Stimulated activated CD8-positive, alpha-beta memory T cell treated with anti-CD3 and anti-CD28 coated beads, Interleukin-4, amount 100 ng/mL, for 1 hour (primary cell): ENCODE measurements at places on chromosomes 6 and 20.
A peak's percentile ranks its signal among the peaks of the same experiment; 100 is the strongest.

DNA sequence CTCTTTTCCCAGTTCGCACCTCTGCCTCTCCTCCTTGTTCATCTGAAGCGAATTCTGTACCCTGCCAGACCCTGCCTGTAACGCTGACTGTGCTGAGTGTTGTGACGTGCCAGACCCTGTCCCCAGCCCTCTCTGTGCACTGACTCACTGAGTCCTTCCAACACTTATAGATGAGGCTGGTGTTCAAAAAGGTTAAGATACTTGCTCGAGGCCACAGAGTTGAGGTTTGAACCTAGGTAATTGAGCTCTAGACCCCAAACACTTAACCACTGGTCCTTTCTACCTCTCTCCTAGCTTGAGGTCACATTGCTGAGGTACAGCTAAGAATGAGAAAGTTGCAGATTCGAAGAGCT, 45.7 kb upstream of the NEDD9 start:
- DNase-seq, result no peak

GRCh38 chr6:168393126-168393870, 47.7 kb upstream of the SMOC2 start:
- DNase-seq, result no peak

DNA sequence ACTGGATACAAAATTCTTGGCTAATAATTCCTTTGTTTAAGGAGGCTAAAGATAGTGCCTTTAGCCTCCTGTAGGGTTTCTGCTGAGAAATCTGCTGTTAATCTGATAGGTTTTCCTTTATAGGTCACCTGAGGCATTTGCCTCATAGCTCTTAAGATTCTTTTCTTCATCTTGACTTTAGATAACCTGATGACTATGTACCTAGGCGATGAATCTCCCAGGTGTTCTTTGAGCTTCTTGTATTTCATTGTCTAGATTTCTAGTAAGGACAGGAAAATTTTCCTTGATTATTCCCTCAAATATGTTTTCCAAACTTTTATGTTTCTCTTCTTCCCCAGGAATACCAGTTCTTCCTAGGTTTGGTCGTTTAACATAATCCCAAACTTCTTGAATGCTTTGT, 479.4 kb upstream of the MAN1A1 start:
- DNase-seq, result no peak

GRCh38 chr6:42038811-42039408, 11.4 kb upstream of the TAF8 start:
- DNase-seq, result no peak

DNA sequence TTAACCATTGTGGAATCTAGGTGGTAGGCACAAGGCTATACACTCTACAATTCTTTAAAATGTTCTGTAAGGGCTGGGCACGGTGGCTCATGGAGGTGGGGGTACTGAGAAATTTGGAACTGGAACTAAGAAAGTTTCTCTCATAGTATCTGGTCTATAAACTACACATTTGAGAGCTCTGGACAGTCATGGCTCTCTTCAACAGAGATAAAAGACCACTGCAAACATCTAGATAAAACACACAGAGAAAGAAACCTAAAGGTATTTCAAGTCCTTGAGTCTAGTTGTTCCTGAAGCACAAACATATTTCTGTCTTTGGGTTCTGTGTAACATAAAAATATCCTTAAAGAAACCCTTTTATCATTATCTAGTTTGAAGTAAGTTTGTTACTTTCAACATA, 35.2 kb downstream of the ILRUN start:
- DNase-seq, result no peak

DNA sequence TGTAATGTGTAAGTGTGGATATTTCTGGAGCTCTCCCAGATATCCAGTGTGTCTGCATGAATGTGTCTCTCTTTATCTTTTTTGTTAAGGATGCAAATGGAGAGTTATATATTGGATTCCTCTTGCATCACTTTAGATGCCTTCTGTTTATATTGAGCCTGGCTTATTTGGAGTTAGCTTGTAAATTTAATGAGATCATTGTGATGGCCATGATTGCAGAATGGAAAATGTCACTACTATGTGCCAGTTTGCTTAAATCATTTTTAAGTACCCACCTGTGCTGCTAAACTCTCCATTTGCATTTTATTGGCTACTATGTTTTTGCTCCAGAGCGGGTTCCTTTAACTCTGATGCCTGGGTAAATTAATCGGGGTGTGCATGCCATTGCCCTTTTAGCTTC, 334.8 kb downstream of the UTRN start:
- no peak for DNase-seq

DNA sequence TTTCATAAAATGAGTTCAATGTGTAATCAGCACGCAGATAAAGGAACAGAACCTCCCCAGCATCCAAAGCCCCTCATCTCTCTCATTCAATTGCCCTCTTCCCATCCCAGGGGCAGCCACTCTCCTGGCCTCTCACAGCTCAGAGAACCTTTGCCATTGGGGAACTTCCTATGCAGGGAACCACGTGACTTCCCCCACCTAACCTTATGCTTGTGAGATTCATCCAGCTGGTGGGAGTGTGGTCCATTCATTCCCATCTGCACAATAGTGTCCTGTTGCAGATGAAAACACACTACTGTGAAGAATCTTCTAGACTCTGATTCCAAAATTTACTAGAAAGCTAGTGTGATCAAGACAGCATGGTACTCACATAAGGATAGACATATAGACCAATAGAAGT, 299.3 kb downstream of the CDH4 start:
- no peak for DNase-seq

DNA sequence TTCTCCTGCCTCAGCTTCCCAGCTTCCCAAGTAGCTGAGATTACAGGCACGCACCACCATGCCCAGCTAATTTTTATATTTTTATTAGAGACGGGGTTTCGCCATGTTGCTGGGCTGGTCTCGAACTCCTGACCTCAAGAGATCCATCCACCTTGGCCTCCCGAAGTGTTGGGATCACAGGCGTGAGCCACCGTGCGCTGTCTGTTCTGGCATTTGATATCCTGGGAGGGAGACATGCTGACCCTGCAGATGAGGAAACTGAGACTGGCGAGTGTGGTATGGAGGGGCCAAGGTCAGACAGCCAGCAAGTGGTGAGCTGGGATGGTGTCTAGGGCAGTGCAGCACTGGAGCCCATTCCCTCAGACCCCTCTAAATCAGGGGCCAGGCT, 44.6 kb downstream of the SRC start:
- DNase-seq, result no peak

- no peak for DNase-seq
These were observed 15.8 kb upstream of the CEP162 start for GRCh38 chr6:84243240-84243639.

- DNase-seq, result no peak
These were observed 173.4 kb downstream of the MOXD1 start for GRCh38 chr6:132227904-132228303.

GRCh38 chr6:19692506-19693298, 144.5 kb upstream of the ID4 start:
- DNase-seq, result no peak

DNA sequence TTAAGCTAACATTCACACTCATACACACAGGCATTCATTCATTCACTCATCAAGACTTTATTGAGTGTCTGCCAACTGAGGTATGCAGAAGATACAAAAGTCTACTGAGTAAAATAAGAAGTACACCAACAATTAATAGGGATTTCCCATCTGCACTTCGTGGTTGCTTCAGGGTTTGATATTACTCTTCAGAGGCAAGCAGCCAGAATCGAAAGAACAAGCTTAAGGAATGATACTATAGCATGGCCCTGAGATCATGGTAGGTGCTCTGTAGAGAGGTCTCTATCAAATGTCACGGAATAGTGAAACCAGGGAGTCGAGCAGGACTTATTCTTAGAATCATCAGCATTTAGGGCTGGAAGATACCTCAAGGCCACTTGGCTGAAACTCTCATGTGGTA, 135.4 kb downstream of the NRN1 start:
- no peak for DNase-seq

GRCh38 chr6:150588888-150589499, 10.7 kb upstream of the PLEKHG1 start:
- DNase-seq, result no peak

GRCh38 chr6:1395506-1395905, 6.1 kb downstream of the FOXF2 start:
- no peak for DNase-seq

DNA sequence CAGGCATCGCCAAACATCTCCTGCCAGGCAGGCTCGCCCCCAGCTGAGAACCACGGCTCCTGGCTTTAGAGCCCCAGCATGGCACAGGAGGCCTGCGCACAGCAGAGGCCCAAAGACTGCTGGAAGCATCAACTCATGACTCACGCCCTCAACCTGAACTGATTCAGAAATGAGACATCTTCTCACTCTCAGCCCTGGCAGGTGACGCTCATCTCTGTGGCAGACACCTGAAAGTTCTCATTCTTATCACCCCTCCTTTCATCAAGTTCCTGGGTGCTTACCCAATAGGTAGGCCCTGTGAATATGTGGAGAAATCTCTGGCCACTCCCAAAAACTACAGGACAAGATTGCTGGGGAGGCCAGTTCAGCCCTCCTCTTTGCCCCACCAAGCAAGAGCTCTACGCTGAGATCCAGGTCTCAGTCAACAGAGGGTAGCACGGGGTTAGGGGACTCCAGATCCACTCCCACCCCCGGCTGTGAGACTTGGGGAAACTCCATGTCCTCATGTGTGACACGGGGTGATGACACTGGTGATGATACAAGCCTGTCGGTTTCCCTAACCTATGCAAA, 11.3 kb downstream of the NFATC2 start:
- DNase-seq, result peak; percentile 30

GRCh38 chr6:149132336-149132735, 185.2 kb upstream of the TAB2 start:
- no peak for DNase-seq

- no peak for DNase-seq
These were observed 15.2 kb downstream of the FAM210B start for GRCh38 chr20:56373942-56374341.

GRCh38 chr20:1831606-1832005, 63.6 kb upstream of the SIRPA start:
- no peak for DNase-seq
